ENCODE measurements at places on chromosomes 13 and 19. TPM values are rescaled to one million over a fixed set of nuclear protein-coding genes. Genes with fewer than 3 reads are reported as not detected.

- no peak for DNase-seq
These were observed 70.9 kb downstream of the KL start for GRCh38 chr13:33087091-33087490.

Gene PCDH9
- 2.0 TPM for polyA plus RNA-seq

DNA sequence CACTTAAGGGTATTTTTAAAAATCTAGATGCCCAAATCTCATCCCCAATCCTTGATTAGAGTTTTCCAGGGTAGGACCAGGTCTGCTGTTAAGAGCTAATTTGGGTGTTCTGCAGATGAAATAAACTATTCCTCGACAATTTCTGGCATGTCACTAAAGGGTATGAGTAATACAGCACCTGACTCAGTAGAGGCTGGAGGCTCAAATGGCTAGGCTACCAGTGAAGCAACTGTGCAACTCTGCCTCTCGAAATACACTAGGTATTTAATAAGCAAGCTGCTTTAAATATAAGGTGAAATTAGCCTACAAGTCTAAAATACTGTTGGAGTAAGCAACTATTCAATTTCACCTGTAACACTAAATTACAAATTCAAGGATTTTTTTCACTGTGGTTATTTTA, 1.5 kb downstream of the RNF6 start:
- no peak for DNase-seq

- peak; percentile 94 for DNase-seq
These were observed 4.0 kb upstream of the ZFP36 start for GRCh38 chr19:39402346-39403300.

DNA sequence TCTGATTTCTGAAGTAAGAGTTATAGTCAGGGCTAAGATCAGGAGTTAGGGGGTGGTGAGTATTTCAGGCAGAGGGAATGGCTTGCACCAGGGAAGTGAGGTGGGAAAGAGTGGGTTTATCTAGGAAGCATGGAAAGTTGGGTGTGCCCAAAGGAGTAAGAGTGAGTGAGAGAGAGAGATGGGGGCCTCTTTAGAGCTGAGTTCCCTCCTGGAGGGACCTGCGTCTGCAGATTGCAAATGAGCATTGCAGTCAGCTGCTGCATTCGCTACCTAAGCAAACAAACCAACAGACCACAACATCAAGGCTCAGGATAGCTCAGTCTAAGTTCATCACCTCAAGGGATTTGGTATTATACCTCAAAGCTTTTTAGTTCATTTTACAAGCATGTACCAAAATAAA, 405.8 kb downstream of the FGF9 start:
- no peak for DNase-seq

Gene XRCC1
- polyA plus RNA-seq, result 39.5 TPM

GRCh38 chr13:49369866-49370265, 74.0 kb downstream of the CAB39L start:
- no peak for DNase-seq
